ENCODE measurements at places on chromosomes 6 and 20. TPM values are rescaled to one million over a fixed set of nuclear protein-coding genes. Genes with fewer than 3 reads are reported as not detected.

- DNase-seq, result no peak
These were observed 122.6 kb downstream of the HIVEP2 start for GRCh38 chr6:142822383-142822782.

GRCh38 chr20:5913166-5913565 lies 37.2 kb downstream of the TRMT6 start:
- DNase-seq, result no peak

Gene DSP
- total RNA-seq, result 121 TPM

GRCh38 chr20:50750145-50750671 lies 18.8 kb downstream of the PARD6B start:
- DNase-seq, result no peak

DNA sequence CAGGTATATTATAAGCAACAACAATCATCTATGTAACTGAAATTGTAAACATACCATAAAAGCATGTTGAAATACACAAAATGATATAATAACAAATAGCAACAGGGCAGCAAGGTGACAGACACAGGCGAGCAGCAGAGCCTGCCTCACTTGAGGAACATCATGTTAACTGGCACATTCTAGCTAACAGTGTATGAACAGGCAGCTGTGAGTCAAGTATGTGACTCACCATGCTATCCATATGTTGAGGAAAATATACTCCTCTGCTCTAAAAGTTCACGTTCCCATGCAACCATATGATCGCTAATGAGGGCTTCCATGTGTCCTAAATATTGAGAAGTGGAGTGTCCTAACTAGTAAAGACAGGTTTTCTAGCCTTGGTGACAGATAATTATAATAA lies 18.4 kb downstream of the SERAC1 start:
- no peak for DNase-seq

DNA sequence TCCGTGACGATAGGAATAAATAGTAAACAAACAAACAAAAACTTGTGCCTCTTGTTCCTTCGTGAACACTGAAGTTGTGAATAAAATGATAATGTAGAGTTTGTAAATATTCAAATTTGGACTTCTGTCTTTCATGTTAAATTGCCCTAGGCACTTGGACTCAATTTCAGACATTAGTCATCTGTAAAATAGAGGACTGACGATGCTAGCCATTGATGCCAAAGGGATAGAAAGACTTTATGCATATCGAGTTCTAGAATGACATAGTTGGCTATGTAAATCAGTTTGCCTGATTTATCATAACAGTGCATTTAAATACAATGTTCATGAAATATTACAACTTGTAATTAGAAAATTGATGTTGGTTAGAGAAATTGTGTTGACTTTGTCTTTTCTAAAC lies 45.9 kb upstream of the FLRT3 start:
- DNase-seq, result no peak

Gene MLIP
- total RNA-seq, result 262 TPM

Gene SLC4A11
- total RNA-seq, result 0.16 TPM

Gene REM1
- 3.0 TPM for total RNA-seq

Gene LGSN
- not detected for total RNA-seq

DNA sequence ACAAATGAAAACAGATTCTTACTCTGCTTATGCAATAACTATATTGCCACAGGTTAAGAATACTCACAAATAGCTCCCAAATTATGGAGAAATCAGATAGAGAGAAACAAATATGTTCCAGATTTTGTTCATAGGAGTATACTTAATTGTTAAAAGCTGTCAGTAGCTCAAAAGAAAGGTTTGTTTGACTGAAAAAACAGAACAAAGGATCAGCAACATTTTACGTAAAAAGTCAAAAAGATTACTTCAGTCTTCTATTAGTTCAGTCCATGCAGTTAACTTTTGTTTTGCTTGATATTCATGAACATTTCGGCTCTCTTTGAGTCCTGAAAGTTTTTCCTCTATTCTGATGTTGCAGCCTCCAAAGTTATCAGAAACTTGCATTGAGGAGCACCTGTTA lies 13.4 kb upstream of the NANP start:
- DNase-seq, result no peak

GRCh38 chr6:36765190-36765589 lies 67.6 kb downstream of the RAB44 start:
- no peak for DNase-seq

Measured in right atrium auricular region (tissue), 2 donors.